Natural killer cell treated with Interleukin-12 subunit alpha and Interleukin-12 subunit beta and Interleukin-15 and Interleukin-18, amount 100 ng/mL, for 72 hours (primary cell): ENCODE measurements at places on chromosomes 5 and 9. TPM values are rescaled to one million over a fixed set of nuclear protein-coding genes. Genes with fewer than 3 reads are reported as not detected.

NCBP1 gene
- 29.4 TPM for total RNA-seq

SLC35A4 gene
- total RNA-seq: 73.8 TPM

TMEM252 gene
- total RNA-seq: not detected

ACOT12 gene
- total RNA-seq: not detected

C5 gene
- total RNA-seq: 0.88 TPM

OR1J2 gene
- not detected for total RNA-seq

CCDC192 gene
- total RNA-seq: not detected

DNA sequence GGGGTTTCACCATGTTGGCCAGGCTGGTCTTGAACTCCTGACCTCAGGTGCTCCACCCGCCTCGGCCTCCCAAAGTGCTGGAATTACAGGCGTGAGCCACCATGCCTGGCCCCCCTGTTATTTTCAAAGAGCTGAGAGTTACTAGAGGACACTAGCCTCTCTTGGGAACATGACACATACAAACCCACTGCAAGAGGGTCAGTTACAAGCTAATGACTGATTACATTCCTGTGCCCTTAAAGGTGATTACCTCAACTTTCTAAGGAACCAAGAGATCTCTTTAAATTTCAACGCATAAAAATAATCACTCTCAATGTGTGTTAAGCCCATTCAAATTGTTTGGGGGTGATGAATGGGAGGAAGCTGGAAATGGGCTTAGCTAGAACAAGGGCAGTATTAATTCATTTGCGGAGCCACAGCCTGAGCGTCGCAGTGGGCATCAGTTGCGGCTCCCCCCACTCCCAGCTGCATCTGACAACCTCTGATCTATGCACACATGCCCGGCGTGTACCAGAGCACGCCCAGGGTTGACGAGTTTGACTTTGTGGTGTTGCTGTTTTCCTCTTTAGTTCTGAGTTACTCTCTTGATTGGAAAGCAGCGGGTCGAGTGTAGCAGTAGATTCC, 146.9 kb downstream of the GOLPH3 start:
- no peak overlapping the region for H3K4me3 ChIP-seq
- no peaks in the 10 kb centered on the region for H3K36me3 ChIP-seq
- peaks cover 10% of the 10 kb centered on the region for H3K27me3 ChIP-seq
- no peak overlapping the region for H3K27ac ChIP-seq
- no peak for DNase-seq
- no peaks in the 10 kb centered on the region for H3K4me1 ChIP-seq

GRCh38 chr5:66912787-66913186, 283.8 kb downstream of the CD180 start:
- H3K36me3 ChIP-seq: no peaks in the 10 kb centered on the region
- H3K4me3 ChIP-seq: no peak overlapping the region
- no peak for DNase-seq
- H3K4me1 ChIP-seq: no peaks in the 10 kb centered on the region
- no peak overlapping the region for H3K27ac ChIP-seq

DNA sequence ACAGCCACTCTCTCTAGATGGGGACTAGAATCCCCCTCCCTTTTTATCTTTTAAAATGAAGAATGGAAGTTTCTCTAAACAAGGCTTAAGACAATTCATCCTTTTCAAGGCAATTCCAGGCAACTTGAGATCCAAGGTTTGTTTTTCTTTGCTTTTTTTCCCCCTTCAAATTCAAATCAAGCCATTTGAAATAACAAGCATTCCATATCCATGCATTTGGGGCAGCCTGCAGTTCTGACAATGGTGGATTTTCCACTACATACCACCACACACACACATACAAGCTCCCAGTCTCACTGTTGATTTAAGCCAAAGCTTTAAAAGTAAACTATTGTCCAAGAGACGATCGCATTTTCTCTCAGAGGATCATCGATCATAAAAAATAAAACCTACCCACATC, 424 bp downstream of the INSYN2B start:
- H3K4me1 ChIP-seq: peaks cover 18% of the 10 kb centered on the region
- no peak overlapping the region for H3K27ac ChIP-seq
- DNase-seq: no peak
- peaks cover 6% of the 10 kb centered on the region for H3K36me3 ChIP-seq
- H3K4me3 ChIP-seq: no peak overlapping the region

DNA sequence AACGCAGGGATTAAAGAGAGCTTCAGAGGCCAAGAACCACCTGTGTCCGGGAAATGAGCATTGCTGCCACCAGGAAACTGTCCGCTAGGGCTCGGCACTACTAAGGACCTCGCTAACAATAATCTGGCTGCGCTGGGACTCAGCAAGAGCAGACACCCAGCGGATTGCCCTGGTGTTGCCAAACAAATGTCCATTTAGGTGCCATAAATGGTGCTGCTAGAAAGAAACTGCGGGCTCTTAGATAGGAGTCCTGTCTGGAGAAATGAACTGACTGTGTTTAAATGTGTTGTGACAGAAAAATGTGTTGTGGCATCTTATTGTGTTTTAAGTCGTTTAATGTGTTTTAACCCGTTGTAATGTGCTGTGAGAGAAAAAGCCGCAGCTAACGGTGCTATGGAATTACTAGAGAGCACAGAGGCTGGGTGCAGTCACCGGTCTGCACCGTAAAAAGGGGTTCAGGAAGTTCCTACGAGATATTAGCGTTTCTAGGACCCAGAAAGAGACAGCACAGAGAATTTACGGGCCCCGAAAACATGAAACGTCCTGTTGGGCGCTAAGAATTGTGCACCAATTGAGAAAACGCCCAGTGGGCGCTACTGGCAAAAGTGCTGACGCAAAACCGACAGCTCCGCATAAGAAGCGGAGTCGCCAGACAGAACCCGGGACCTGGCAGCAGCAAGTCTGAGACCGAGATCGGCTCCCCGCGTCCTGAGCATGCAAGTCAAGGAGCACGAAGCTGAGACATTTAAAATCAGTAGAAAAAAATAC, 90.6 kb downstream of the ANXA2R start:
- peak overlapping the region; percentile 95 for H3K27ac ChIP-seq
- H3K4me3 ChIP-seq: peak overlapping the region; percentile 97
- H3K27me3 ChIP-seq: no peaks in the 10 kb centered on the region
- peaks cover 33% of the 10 kb centered on the region for H3K4me1 ChIP-seq

- H3K27ac ChIP-seq: no peak overlapping the region
- no peaks in the 10 kb centered on the region for H3K4me1 ChIP-seq
- H3K36me3 ChIP-seq: no peaks in the 10 kb centered on the region
- H3K27me3 ChIP-seq: no peaks in the 10 kb centered on the region
- no peak for DNase-seq
Measured at GRCh38 chr9:14863402-14863801, 46.8 kb downstream of the FREM1 start.

- H3K4me3 ChIP-seq: no peak overlapping the region
- H3K36me3 ChIP-seq: peaks cover 20% of the 10 kb centered on the region
- no peaks in the 10 kb centered on the region for H3K4me1 ChIP-seq
- no peak for DNase-seq
Measured at GRCh38 chr5:9863486-9863885, 233.3 kb upstream of the TAS2R1 start.

- H3K4me1 ChIP-seq: peaks cover 19% of the 10 kb centered on the region
- no peaks in the 10 kb centered on the region for H3K27me3 ChIP-seq
- no peaks in the 10 kb centered on the region for H3K36me3 ChIP-seq
- no peak overlapping the region for H3K27ac ChIP-seq
- no peak for DNase-seq
- H3K4me3 ChIP-seq: no peak overlapping the region
Measured at GRCh38 chr5:149605354-149605997, 24.2 kb downstream of the ARHGEF37 start.

DNA sequence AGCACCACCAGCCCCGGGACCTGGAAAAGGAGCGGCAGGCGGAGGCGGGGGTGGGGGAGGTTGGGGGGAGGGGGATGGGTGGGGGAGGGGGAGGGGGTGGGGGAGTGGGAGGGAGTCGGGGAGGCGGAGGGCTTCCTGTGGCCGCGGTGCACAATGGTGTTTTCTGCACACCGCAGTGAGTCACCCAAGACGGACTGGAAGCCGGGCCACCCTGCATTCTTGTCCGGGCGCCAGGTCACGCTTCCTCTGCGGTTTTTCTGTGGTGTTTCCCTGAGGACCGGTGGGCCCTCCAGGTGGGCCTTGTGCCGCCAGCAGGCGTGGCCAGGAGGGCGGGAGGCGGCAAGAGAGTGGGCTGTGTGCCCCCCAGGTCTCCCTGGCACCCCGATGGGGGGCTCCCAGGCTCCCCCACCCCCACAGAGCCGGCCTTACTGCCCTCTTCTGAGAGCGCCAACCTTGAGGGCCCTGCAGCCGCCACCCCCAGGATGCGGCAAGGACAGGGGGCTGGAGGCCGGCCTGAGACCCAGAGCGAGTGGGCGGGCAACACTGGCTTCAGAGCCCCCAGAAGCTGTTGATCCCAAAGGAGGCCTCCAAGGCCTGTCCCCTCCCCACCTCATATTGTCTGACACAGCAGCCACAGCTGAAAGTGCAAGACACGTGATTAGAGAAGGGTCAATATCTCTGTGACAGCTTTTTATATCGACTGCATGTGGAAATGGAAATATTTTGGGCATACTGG, 11.1 kb downstream of the EXD3 start:
- no peaks in the 10 kb centered on the region for H3K36me3 ChIP-seq
- H3K27ac ChIP-seq: no peak overlapping the region
- H3K4me1 ChIP-seq: peaks cover 5% of the 10 kb centered on the region
- no peaks in the 10 kb centered on the region for H3K27me3 ChIP-seq

DNA sequence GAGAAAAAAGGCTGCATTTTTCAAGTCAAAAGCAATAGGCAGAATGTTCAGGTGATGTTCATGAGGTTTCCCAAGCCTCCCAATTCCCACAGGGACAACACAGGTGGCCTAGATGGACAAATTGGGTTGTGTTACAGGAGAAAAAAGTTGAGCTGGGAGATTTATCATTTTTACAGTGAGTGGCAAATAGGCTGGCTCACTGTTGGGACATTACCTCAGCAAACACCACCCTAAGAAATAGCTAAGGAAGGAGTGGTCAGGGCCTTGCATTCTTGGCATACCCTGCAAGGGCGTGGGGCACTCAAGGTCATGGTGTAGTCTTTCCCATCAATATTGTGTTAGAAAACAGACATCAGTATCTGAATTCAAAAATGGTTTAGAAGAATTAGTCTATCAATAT, 23.3 kb upstream of the CPLANE1 start:
- no peak overlapping the region for H3K27ac ChIP-seq
- DNase-seq: no peak
- no peak overlapping the region for H3K4me3 ChIP-seq
- no peaks in the 10 kb centered on the region for H3K27me3 ChIP-seq
- H3K36me3 ChIP-seq: no peaks in the 10 kb centered on the region

GRCh38 chr5:4295663-4296339, 700.2 kb downstream of the IRX1 start:
- H3K27me3 ChIP-seq: no peaks in the 10 kb centered on the region
- H3K4me1 ChIP-seq: no peaks in the 10 kb centered on the region
- DNase-seq: no peak
- no peak overlapping the region for H3K4me3 ChIP-seq

DNA sequence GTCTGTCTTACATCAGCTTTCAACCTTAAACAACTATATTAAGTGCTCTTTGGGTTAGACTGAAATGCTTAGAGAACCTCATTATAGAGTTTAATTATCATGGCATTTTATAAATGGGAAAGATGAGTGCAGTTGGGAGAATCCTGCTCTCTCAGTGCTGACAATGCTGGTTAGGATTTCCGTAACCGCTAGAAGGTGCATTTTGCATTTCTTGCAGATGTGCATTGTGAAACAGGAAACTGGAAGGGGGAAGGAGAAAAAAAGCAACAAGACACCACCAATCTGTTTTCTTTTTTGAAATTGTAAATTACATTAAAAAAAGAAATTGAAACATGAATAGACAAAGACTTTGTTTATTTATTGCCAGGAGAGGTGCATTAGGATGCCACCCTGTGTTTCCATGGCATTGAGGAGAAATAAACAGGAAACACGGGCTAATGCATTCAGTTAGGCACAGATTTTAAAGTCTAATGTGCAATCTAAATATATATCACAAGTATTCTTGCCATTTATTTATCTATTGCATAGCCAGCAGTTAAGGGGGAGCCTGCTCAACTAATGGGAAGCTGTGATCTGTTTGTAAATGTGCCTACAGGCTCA, 478.9 kb downstream of the PSAT1 start:
- H3K4me3 ChIP-seq: no peak overlapping the region
- no peak for DNase-seq
- H3K4me1 ChIP-seq: no peaks in the 10 kb centered on the region
- no peak overlapping the region for H3K27ac ChIP-seq
- no peaks in the 10 kb centered on the region for H3K27me3 ChIP-seq
- no peaks in the 10 kb centered on the region for H3K36me3 ChIP-seq

DNA sequence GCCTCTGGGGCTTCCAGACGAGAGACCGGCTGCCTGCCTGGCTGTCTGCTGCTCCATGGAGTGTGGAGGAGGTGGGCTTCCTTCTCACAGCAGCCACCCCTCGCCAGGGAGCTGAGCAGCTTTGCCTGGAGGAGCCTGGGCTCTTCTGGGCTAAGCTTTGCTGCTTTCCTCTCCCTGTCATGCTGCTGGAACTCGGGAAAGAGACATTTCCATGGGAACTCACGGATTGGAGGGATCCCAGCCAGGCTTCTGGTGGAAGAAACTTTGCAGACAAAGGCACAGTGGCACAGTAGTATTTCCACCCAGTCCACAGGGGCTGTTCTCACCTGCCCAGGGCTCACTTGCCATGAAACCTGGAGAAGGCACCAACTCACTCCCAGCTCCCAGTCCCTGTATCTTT, 5.6 kb upstream of the NTNG2 start:
- no peak for DNase-seq
- no peak overlapping the region for H3K4me3 ChIP-seq
- no peaks in the 10 kb centered on the region for H3K27me3 ChIP-seq

- no peaks in the 10 kb centered on the region for H3K36me3 ChIP-seq
- no peak overlapping the region for H3K4me3 ChIP-seq
- no peaks in the 10 kb centered on the region for H3K27me3 ChIP-seq
- no peaks in the 10 kb centered on the region for H3K4me1 ChIP-seq
- no peak overlapping the region for H3K27ac ChIP-seq
Measured at GRCh38 chr5:165981671-165982070, 2309.8 kb upstream of the WWC1 start.

- H3K36me3 ChIP-seq: no peaks in the 10 kb centered on the region
- H3K27ac ChIP-seq: no peak overlapping the region
- no peak overlapping the region for H3K4me3 ChIP-seq
- no peak for DNase-seq
- H3K27me3 ChIP-seq: no peaks in the 10 kb centered on the region
- no peaks in the 10 kb centered on the region for H3K4me1 ChIP-seq
Measured at GRCh38 chr5:55502759-55503158, 32.0 kb downstream of the PLPP1 start.

DNA sequence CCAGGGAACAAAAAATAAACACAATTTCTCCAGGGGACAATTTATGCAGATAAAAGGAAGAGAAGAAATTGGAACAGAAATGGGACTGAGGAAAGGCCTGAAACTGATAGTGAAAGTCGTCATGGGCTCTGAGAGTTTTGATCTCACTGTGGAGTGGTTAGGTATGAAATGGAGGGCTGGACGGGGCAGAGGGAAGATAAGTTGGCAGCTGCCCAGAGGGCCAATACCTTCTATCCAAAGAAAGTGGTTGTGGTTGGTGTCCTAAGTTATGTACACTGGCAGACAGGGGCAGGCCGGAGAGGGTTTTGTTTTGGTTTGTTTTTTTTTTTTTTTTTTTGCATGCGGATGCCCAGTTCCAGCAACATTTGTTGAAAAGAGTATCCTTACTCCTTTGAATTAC, 46.1 kb downstream of the ZNF618 start:
- H3K27me3 ChIP-seq: no peaks in the 10 kb centered on the region
- H3K36me3 ChIP-seq: peaks cover 23% of the 10 kb centered on the region
- DNase-seq: no peak
- H3K4me1 ChIP-seq: peaks cover 9% of the 10 kb centered on the region
- H3K27ac ChIP-seq: no peak overlapping the region
- H3K4me3 ChIP-seq: no peak overlapping the region

- H3K4me3 ChIP-seq: peak overlapping the region; percentile 84
- H3K36me3 ChIP-seq: no peaks in the 10 kb centered on the region
- H3K27ac ChIP-seq: peak overlapping the region; percentile 100
- no peak for DNase-seq
Measured at GRCh38 chr9:96015876-96016686, 140.6 kb downstream of the ERCC6L2 start.

- peaks cover 30% of the 10 kb centered on the region for H3K4me1 ChIP-seq
- DNase-seq: no peak
Measured at GRCh38 chr5:102863764-102864560, 108.9 kb downstream of the PAM start.
